IMR-90 (cell line): ENCODE measurements at places on chromosomes 12 and 14.
A peak's percentile ranks its signal among the peaks of the same experiment; 100 is the strongest.

DNA sequence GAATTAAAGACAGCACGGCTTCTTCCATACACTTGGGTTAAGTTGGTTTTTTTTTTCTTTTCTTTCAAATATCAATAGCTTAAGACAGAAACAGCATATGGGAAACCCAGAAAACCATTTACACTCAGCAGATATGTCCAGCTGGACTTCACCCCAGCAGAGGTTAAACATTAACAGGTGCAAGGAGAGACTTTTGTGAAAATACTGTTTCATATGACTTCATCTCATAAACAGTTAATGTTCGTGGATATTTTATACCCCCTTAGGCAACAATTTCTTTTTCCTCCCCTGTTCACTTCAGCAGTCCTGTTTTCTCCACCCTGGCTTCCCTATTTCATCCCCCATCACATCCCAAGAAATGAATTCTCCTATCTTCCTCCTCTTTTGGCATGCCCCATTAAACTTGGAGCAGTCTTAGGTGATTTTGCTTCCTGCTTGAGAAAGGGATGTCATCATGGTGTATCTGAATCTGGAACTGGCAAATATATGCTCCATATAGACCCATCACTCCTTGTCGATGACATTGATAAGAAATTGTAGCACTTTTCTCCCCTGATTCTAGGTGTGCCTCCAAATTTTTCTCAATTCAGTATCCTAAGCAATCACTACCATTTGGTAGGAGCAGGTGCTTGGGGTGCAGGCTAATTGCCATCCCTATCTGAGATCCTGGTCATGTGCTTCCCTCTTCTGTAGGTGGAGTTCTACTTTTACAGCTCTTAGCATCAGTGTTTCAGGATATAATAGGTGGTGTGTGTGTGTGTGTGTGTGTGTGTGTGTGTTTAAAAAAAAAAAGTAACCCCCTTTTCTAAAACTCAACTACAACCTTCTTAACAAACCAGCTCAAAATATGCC is 67.9 kb downstream of the BMP4 start:
- DNase-seq: no peak

DNA sequence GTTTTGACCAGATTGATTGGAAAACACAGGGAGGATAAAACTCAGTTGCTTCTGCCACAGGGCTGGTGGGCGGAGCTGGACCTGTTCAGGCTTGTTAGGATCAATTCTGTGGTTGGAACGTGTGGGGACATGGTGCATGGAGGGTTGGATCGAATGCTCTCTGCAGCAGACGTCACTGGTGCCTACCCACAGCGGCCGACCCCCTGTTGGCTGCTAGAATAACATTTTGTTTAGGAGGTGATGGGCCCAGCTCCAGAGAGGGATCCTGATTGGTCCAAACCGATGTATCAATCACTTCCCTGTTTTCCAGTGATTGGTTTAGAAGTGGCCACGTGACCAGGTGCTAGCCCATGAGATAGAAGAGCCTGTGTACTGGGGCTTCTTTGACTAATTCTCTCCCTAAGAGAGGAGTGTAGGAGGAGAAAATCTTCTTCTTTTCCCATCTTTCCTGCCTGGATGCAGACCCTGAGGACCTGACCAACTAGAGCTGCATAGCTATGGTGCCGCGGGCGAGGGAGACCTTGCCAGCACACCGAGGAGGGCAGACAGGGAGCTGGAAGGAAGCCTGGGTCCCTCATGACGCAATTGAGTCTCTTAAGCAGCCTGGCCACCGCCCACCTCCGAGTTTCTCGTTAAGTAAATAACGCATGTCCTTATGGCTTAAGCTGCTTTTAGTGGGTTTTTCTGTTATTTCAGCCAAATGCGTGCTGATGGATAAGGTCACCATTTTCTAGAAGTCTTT is 163.5 kb downstream of the AACS start:
- DNase-seq: no peak

- DNase-seq: no peak
These were observed 71.5 kb upstream of the MDM1 start for GRCh38 chr12:68403711-68404110.

DNA sequence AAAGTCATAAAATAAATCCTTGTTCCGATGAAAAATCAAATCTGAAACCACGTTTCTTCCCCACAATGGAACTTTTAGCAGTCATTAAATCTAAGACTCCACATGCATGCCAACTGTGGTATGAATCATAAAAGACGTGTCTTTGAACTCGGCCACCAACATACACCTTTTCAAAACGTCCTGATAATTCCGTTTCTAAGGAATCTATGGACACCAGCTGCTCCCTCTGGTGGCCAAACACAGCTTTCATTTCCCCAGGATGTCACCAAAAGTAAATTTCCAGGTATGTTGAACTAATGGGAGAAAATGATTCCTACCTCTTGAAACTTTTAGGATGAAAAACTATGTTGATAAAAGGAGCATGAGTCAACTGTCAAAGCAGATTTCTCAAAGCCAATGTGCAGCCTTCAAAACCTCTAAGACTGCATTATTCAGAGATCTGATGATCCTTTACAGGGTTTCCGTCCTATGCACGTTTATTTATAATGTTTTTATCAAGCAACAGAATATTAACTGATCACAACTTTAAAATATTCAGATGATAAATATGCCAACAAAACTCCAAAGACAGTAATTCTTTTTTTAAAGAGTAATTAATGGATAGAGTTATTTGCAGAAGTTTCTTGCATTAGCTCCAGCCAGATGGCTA is 96.2 kb downstream of the CIT start:
- peak; percentile 37 for DNase-seq

DNA sequence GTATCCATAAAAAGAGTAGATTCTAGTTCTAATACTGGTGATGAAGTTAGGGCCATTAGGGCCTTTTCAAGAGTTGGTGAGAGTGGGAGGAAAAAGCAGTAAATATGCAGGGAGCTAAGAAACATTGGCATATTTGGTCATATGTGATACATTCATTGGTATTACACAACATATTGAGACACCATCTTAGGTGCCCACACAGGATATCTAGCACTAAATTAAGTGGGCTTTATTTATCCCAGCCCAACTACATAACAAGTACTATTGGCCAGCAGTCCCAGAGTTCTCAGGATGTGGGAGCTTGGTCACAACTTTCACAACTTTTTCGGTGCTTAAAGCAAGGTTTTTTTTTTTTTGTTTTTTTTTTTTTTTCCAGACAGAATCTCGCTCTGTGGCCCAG is 2.0 kb upstream of the ING4 start:
- no peak for DNase-seq

- no peak for DNase-seq
These were observed 374.9 kb downstream of the GXYLT1 start for GRCh38 chr12:41769810-41770209.

- DNase-seq: no peak
These were observed 15.4 kb upstream of the UBC start for GRCh38 chr12:124929649-124930419.

DNA sequence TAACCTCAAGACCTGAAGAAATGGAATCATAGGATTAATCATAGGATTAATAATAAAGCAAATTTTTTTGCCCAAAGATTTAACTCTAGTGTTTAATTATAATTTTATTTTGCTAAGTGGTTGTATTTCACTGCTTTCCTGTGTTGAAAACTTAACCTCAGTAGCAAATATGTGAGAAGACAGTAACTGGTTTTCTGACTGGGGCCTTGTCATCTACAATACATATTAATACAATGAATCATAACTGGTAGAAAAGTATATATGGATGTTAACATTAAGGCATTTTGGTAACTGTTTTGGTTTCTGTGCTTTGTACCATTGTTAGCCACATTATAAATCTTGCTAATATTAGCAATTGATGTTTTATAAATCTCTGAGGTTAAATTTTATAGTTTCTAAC is 92.2 kb downstream of the ACSS3 start:
- peak; percentile 13 for DNase-seq

DNA sequence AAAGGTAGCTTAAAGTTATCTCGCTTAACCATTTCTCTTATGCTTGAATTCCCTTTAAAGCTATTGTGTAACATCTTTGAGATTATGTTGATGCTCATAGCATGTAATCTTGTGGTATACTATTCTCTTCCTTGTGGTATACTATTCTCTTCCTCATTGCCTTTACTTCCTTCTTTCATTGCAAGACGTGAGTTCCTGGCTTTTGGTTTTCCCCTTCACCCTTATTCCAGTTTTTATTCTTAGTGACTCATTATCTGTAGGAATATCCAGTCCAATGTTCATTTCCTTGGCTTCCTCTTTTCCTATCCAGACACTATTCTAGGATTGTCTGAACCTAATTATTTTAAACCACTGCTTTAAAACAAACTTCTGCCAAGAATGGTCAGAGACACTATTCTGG is 564.0 kb downstream of the CCER1 start:
- DNase-seq: no peak

GRCh38 chr12:20696181-20696905 is 1.2 kb downstream of the SLCO1C1 start:
- no peak for DNase-seq

DNA sequence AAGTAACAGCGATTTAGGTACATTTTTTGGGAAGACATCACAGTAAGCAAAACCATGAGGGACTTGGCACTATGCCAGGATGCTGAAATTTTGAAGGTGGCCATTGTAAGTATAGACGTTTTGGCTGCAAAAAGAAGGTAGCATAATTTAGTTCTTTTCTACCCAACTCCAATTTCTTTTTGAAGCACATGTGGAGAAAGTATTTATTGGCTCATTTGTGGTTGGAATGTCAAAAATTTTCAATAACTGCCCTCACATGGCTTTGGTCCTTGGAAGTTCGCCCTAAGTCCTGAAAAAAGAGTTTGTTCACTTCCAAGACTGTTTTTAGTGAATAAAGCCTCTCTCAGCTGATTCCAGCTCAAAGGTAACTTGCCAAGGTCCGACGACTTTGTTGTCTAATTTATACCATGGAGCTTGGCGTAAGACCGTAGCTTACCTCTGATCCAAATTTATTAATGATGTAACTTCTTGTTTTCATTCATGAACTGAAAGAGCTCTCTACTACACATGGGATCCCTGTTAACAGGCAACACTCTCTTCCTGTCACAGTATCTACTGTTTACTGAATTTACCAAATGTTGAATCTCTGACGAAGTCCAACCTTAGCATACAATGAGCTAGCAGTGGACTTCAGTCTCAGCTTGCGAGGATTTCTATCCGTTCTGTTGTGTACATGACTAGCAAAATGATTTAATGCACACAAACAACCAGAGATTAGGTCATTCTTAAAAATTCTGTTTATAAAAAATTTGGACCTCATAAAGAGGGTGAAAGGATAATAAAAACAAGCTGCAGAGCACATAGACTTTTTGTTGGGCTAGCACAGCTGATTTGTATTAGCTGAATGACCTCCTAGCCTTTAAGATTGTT is 49.0 kb downstream of the MSRB3 start:
- peak; percentile 91 for DNase-seq

GRCh38 chr14:39673270-39673711 is 241.1 kb upstream of the FBXO33 start:
- no peak for DNase-seq

GRCh38 chr12:47251919-47252318 is 172.2 kb upstream of the AMIGO2 start:
- DNase-seq: no peak

DNA sequence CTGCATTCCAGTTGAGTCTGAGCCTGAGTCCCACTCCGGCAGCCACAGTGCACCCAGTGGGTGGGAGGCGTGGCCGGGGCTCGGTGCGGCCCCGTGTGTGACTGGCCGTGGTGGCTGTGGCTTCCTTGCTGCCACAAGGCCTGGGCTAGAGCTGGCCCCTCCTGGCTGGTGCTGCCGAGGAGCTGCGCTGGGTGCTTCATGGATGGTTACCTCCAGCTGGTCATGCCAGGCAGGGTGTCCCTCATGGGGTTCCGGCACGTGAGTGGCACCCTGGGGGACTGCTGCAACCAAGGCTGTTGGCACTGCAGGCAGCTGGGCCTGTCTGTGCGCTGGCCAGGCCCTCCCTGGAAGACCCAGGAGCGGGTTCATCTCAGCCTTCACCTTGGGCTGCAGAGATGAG is 62.7 kb downstream of the KIF26A start:
- no peak for DNase-seq

GRCh38 chr14:99246536-99247097 is 25.4 kb downstream of the BCL11B start:
- DNase-seq: no peak

GRCh38 chr12:109782326-109782703 is 50.9 kb downstream of the TRPV4 start:
- DNase-seq: no peak

- DNase-seq: no peak
These were observed 133.3 kb downstream of the CHST11 start for GRCh38 chr12:104590022-104590421.

GRCh38 chr12:121423682-121424623 is 24.0 kb downstream of the RNF34 start:
- DNase-seq: peak; percentile 38

GRCh38 chr14:81430235-81430634 is 30.1 kb upstream of the STON2 start:
- no peak for DNase-seq

DNA sequence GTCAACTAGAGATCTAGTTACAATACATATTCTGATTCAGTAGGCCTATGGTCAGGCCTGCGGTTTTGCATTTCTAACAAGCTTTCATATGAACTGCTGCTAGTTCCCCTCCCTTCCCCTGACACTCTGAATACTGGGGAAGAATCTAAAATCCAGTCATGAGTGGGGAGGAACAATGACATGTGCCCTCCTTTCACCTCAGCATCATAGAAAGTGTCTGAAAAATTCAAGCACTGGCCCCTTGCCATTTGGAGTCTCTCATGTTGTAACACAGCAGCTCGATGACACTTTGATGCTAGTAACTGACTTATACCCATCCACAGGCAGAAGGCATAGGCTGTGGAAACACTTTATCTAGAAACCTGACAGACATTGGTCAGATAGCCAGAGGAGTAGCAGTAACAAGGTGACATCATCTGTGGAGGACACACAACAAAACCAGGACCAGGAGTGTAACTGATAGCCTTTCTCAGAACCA is 161.9 kb upstream of the RASSF8 start:
- peak; percentile 67 for DNase-seq

GRCh38 chr12:79274501-79275064 is 410.0 kb downstream of the SYT1 start:
- no peak for DNase-seq

DNA sequence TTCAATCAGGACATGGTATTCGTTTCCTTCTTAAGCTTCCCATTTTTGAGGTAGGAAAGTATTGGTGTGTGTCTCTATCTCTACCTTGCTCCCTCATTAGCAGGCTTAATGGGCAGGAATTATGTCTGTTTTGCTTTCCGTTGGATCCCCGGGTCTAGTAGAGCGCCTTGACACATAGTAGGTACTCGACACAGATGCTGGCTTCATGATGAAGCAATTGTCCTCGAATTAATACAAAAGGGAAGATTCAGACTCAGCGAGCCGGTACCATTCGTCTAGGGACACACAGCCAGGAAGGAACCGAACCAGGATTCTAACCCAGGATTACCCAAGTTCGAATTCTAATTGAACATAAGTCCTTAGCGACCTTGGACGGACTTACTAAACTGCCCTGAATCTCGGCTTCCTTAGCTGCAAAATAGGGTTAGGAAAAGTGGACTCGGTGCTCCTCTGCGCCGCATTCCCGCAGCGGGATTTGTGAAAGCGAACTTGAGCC is 496 bp upstream of the ISCU start:
- DNase-seq: no peak

DNA sequence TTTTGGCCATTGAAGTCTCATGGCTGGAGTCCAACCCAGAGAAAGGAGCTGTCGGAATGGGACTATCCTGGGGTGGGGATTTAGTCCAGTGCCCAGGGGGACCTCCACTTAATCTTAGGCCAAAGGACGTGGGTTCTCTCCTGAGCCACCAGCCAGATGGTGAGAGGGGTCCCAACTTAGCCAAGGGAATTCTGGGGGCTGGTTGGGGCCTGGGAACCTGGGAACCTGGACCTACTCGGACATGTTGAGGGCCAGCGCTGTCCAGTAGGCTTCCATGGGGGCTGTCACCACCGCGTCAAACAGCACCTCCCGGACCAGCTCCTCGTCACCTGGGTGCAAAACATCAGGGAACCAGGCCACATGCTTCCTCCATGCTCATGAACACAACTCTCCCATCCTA is 33.4 kb downstream of the LRTM2 start:
- no peak for DNase-seq
